ENCODE measurements at places on chromosomes 3 and 15. TPM values are rescaled to one million over a fixed set of nuclear protein-coding genes. Genes with fewer than 3 reads are reported as not detected.

DNA sequence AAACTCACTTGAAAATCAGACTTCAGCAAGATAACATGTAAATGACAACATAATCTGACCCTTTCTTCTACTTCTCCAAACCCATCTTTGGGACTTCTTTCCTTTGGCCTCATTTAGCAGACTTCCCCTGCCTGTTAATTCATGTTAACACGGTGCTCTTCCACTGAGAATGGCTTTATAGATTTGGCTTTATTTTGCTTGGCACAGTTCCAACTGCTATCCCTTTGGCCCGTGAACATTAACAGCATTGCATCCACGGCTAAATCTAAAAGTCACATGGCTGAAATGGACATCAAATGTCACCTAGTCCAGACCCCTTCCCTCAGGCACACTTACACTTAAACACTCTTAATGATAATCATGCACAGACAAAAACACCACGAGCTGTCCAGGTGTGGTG is 3.8 kb downstream of the ZMAT3 start:
- DNase-seq = no peak

- DNase-seq = no peak
Observed at GRCh38 chr15:31262901-31263671, 63.5 kb upstream of the KLF13 start.

GRCh38 chr3:9241956-9242355 is 7.5 kb downstream of the SRGAP3 start:
- no peak for DNase-seq

DNA sequence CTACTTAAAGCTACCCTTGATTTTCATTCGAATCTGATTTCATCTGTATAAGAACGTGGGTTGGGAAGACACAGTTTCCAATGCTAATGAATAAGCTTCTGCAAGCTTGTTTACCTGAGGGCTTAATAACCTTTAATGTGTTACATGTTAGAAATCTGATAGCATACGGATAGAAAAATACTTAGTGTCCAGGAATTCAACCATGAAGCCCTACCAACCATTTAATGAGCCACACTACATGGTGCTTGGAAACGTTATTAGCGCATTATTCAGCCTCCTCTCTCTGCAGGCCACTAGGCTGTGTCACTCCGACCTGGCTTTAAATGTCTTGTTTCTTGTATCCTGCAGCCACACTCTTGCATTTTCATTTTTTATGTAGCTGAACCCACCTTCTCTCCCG is 1.6 kb downstream of the FAM81A start:
- DNase-seq = no peak

DNA sequence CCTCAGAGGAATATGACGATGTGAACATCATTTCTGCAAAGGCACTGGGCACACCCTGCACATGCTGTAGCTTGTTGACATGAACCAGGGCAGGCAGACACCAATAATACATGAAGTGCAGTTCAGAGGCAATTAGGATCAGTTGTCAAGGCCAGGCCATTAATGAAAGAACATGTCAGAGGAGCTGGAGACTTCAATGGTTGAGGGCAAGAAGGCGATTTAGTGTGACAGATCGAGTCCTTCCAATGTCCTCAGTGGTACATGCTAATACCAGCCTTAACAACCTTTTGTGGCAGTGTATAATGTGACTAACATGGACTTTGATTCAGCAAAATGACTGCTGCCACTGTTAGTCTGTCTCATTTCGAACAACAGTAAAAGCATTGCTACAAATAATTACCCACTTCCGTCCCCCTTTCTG is 205.2 kb upstream of the NANOGP8 start:
- DNase-seq = no peak

GRCh38 chr15:68526784-68527183 is 52.0 kb upstream of the CORO2B start:
- no peak for DNase-seq

The CP gene
- total RNA-seq = not detected

The CSPG4 gene
- 19.6 TPM for total RNA-seq

The LHFPL4 gene
- not detected for total RNA-seq

Data from myocyte (in vitro differentiated cells).